ENCODE measurements at places on chromosomes 1 and 21.

- DNase-seq, result no peak
Observed at GRCh38 chr1:109620401-109620791, 759 bp downstream of the AMPD2 start.

DNA sequence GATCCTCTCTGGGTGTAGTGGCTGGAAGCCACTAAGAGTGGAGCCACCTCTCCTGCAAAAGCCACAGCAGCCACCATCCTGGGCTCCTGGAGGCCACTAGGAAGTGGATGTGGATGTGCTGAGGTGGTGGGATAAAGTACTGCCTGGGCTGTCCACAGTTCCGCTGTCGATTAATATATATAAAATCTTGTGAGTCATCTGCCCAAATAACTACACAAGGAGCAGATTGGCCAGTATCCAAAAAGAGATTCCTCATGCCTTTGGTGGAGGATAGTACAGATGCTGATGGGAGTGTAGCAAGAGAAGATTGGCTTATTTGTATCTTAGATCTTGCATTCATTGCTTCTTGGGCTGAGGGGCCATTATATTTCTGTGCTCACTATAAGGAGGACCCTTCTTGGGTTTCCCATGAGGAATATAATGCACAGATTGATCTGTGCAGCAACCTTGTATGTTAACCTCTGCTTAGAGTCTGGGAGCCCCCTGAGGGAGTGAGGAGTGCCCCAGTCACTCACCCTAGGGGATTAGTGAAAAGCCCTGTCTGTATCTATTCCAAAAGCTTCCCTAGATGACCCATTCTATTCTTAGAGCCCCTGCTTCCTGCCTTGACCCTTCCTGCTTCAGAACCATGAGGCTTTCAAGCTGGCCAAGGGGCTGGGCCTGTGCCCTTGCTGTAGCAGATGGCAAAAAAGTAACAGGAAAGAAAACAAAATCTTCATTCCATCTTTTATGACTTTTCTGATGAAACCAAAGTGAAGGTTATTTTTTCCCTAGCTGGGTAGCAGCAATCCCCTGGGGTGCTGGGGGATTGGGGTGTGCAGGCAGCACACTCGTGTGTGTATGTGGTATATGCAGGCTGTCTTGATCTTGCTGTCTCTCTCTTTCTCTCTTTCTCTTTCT, 31.7 kb downstream of the RCSD1 start:
- peak; percentile 60 for DNase-seq

- no peak for DNase-seq
Observed at GRCh38 chr1:209622841-209623829, 29.1 kb downstream of the LAMB3 start.

DNA sequence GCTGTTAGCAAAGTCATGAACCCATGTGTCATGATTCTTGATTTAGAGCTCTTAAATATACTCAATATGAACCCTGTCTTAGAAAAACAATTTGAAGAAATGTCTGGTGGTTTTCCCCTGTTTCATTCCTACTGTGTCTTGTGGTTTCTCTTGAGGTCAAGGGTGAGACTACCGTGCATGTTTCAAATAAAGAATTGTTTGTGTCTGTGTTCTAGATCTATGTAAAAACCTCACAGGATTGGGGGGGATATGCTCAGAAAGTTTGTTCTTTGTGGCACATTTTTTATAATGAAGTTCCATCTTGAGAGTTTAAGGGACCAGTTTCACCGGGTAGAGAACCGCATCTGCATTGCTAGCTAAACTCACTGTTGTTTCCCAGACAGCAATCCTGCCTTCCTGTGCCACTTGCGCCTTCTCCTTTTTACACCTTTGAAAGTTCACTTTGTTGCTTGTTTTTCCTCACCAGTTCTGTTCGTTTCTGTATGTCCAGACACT, 30.9 kb upstream of the CACYBP start:
- peak; percentile 9 for DNase-seq

GRCh38 chr21:34298534-34299167, 65.2 kb upstream of the KCNE2 start:
- DNase-seq, result no peak

- DNase-seq, result peak; percentile 44
Observed at GRCh38 chr21:17925000-17925610, 105.9 kb upstream of the C21orf91 start.

GRCh38 chr1:66367369-66367768, 166.6 kb upstream of the SGIP1 start:
- DNase-seq, result no peak

GRCh38 chr1:19483261-19483660, 2.1 kb downstream of the CAPZB start:
- no peak for DNase-seq

- DNase-seq, result peak; percentile 41
Observed at GRCh38 chr1:205313563-205314308, 7.8 kb downstream of the NUAK2 start.

GRCh38 chr21:43681650-43682049, 22.3 kb downstream of the RRP1B start:
- no peak for DNase-seq

GRCh38 chr1:87426463-87427249, 98.0 kb downstream of the LMO4 start:
- no peak for DNase-seq

DNA sequence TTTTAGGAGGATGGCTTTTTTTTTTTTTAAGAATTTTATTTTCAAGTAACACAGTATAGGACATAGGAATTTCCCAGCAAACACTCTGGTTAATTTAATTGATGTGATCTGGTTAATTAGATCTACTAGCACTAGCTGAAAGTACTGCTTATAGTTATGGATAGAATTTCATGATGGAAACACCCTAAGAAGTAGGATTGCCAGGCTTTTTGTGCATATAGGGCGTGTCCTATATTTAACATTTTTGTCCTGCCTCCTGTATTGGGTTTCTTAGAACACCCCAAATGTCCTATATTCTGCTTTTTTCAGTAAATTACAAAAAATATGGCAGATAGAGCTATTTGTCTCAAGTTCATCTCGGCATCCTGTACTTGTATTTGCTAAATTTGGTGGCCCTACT, 13.5 kb upstream of the AXDND1 start:
- DNase-seq, result no peak

DNA sequence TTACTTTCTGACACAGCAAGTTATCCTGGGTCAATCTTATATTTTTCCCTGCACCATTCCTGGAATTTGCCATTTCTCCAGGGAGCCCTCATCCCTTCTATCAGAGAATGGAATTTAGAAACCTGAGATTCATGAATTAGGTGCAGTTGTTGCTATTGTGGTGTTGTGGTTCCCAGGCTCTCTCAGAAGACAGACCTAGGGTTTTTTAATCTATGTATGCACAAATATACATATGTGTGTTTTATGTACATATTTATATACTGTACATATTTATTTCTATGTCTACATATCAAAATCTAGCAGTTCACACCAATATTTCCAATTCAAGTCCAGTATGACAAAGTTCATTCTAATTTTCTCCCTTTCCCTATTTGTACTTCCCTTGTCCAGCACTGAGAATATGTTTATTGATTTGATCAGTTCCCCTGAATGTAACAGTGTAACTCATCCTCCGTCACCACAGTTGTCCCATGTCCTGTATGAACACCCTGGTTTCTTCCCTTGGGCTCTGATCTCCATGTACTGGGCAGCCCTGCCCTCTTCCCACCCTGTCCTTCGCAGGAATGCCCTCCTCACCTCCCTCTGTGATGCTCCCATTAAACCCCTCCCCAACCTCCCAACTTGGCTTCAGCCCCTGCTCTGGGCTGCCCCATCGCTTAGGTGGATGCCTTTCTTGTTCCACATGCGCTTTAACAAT, 145.5 kb downstream of the VPS13D start:
- DNase-seq, result no peak

DNA sequence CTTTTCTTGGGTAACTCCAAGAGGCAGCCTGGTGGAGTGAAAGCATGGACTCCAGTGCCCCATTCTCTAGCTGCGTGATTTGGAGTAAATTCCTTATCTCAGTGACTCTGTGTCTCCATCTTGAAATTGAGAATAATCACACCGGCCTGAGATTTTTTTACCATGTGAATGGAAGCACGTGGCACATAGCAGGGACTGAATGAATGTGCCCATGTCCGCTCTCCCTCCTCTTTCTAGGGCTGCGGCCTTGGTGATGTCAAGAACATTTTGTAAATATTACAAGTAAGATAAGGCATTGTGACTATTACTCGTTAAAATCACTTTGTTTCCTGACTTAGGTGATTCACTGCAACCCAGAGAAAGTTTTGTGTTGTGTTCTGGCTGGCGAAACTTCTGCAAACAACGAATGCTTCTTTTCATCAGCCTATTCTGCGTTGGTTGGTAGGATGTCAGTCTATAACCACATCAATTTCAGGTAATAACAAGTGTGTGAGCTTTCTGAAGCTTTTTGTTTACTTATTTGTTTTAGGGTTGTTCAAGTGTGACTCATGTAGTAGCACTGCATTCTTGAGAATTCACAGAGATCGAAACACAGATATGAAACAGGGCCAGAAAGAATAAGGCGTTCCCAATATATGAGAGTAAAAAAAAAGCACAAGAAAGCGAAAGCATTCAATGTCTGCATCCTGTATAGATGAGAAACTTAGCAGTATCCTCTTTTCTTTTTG, 135.7 kb upstream of the SLC45A1 start:
- no peak for DNase-seq

Data from fibroblast of the conjunctiva (primary cell).